Activated CD4-positive, alpha-beta T cell treated with anti-CD3 and anti-CD28 coated beads, Interleukin-2, amount 50 U/mL, for 1 hour (primary cell): ENCODE measurements at places on chromosomes 3 and 15.
A peak's percentile ranks its signal among the peaks of the same experiment; 100 is the strongest.

GRCh38 chr3:95134693-95135413, 1072.0 kb downstream of the NSUN3 start:
- no peak for DNase-seq

DNA sequence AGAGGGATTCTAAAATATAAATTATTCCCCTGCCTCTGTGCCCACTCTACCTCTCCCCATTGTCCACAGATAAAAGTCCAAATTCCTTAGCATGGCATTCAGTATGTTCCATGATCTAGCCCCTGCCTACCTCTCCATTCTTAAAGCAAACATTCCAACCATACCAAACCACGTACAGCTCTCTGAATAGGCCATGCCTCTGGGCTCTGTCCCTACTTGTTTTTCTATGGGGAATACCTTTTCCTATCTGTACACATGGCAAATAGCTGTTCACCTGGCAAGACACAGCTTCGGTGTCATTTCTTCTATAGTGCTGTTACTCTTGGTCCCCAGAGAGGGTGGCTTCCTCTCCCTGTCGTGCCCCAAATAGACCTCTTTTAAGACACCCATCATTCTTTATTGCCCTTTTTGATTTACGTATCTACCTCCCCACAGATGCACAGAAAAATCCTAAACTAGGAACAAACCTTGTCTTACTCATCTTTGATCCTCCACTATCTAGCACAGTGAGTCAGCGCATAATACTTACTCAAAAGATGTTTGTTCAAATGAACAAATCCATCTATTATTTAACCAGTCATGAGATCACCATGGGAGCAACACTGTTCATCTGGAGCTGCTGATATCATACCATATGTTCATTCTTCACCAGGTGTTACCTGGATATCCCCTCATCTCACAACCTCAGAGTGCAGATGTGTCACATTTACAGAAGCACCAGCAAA, 329.8 kb downstream of the THSD4 start:
- DNase-seq: no peak

- no peak for DNase-seq
These were observed 48.8 kb upstream of the SRGAP3 start for GRCh38 chr3:9298236-9298635.

GRCh38 chr3:155032918-155033317, 47.2 kb upstream of the MME start:
- DNase-seq: no peak

DNA sequence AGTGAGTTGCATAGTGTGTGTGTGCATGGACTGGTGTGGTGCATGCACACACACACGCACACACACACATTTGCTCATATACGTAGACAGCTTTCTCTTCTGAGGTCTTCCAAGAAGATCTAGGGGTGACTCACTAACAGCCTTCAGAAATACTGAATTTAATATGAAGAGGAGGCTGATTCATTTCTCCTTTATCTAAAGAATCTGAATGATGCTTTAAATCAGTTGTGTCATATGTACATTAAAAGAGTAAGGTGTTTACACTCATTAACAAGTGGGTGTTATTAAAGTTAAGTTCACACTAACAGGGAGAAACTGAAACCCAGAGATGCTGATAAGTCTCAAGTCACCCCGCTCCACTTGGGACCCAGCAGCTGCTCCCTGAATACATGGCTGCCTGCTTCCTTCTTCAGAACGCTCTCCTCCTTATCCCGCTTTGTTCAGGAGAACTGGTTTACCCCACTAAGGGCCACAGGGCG, 22.0 kb downstream of the TMPRSS7 start:
- no peak for DNase-seq

GRCh38 chr3:171274222-171274621, 186.0 kb downstream of the TNIK start:
- DNase-seq: no peak

DNA sequence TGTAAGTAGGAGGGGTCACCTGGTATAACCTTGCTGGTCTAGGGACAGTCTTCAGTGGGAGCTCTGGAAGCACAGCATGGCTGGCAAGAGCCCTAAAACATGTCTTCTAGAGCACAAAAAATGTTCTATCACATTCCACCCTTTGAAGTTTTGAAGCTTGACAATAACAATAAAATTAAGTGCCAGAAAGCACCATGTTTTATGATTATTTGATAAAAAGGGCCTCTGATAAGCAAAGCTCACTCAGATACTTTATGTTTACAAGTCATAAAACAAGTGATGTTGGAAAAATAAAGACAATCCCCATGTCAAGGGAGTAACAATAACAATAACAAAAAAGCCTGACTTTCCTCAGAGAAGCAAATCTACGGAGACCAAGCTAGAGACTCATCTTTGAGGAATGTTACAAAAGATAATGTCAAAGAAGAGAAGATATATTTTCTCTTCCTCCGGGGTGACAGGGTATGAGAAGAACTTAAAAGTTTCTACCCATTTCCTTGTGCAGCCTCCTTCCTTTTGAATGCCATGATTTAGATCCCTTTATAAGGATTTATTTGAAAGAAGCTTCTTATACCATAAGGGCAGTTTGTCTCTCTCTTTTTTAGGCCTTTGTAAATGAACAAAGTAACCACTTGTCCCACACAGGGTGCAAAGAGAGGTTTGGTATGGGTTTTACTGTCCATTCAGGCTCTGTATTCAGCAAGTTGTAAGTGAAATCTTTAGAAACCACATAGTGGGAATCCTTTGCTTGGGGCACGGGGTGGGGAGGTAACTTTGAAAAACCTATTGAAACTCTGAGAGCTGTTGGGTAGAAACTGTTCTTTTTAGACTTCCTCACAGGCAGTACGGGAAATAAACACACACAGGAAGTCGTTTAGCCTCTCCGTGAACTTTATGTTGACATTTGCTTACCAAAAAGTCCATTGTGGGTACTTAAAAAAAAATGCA, 109.6 kb upstream of the RBMS3 start:
- DNase-seq: no peak

DNA sequence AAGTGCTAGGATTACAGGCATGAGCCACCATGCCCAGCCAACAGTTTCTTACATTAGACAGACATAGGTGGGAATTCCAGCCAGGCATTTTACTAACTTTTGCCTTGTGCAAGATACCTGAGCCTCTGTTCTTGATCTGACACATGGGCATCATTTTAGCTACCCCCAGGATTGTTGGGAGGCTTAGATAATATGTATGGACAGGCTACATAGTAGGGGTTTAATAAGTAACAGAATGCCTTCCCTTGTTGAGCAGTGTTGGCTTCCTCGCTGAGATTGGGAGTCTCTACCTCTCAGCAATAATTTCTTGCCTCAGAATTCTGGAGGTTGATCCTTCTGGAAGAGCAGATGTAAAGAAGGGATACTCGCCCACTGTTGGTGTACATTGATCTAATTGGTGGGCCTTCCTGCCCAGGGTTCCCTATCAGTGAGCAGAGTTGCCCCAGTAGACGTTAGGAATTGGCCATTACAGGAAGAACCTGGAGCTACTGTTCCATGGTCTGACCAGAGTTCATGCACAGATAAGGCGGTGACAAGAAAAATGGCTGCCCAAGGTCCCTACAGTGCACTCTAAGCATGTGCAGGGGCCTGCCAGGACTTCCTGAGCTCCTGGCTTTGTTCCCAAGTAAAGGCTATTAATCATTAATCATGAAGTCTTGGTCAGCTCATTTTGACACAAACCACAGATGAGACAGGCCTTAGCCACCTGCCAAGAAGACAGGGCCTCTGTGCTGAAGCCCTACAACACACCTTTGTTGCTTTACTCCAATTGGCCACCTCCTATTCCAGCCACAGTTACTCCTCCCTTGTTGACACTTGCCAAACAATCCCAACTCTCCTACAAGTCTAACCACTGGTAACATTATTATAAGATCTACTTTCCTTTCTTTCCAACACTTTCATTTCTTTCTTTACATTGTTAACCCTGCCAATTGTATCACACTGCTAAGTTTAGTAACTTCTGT, 5.0 kb upstream of the IL17RE start:
- DNase-seq: no peak

GRCh38 chr3:157409516-157409915, 27.1 kb upstream of the PTX3 start:
- DNase-seq: no peak

GRCh38 chr15:68875377-68876116, 54.8 kb upstream of the SPESP1 start:
- DNase-seq: peak; percentile 94

- DNase-seq: no peak
These were observed 439.2 kb downstream of the MCTP2 start for GRCh38 chr15:94670438-94671034.

- no peak for DNase-seq
These were observed 51.2 kb upstream of the TNIK start for GRCh38 chr3:171511450-171511849.

DNA sequence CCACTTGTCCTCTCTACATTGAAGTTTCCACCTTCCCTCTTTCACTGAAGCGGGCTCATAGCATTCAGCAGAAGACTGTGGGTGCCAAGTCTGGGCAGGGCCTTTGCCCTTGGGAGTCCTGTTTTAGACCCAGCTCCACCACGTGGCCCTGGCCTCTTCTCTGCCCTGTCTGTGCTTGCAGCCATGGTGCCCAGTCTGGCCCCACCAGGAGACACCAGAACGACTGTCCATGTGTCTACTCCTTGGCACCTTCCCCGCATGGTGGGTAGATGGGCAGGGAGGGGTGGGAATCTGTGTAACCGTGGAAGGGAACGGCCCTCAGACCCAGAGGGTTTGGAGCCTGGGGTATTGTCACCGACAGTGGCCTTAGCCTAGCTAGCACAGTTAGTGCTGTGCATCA, 17.9 kb upstream of the EMC3 start:
- no peak for DNase-seq

DNA sequence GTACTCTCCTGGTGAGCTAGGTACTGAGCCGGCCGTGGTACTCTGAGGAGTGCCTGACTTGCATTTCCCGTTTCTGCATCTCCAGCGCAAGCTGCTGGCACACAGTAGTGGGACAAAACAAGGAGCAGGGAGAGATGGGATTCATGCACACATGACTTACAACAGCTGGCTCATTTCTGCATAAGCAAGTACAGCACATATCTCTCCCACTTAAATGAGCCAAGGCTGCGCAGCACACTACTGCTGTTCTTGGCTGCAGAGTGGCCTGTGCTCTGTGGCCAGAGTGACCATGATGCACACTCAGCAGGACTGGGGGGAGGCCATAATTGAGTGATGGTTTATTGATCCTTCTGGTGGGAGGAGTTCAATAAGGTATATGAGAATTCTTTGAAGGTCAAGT, 59.2 kb upstream of the ABHD17C start:
- no peak for DNase-seq

DNA sequence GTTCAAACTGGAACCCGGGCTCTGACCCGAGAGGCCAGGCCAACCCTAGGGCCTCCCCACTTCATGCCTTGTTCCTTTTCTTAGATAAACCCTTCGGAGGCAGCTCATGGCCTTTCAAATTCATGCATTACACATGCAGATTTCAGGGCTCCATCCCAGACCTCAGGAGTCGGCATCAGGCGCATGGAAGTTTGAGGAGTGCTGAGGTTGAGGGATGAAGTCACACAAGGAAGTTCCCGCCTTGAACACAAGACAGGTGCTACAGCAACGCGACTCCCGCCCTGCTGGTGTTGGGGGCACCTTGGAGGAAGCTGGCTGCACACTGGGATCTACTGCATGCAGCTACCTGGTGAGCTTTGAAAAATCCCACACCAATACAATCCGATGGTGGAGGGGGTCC, 245.2 kb upstream of the LYSMD4 start:
- DNase-seq: no peak

- DNase-seq: no peak
These were observed 138.1 kb upstream of the RAP2B start for GRCh38 chr3:153023896-153024295.

GRCh38 chr3:46900007-46900292, 22.4 kb downstream of the PTH1R start:
- no peak for DNase-seq

DNA sequence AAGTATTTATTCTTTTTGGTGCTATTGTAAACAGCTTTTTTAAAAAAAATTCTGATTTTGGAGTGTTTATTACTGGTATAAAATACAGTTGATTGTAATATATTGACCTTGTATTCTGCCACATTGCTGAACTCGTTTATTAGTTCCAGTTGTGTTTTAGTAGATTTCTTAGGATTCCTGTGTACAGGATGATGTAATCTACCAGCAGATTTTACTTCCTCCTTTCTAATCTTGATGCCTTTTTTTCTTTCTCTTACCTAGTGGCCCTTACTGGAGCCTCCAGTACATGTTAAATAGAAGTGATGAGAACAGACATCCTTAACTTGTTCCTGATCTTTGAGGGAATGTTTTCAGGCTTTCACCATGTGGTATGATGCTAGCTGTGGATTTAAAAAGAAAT, 70.4 kb upstream of the KY start:
- DNase-seq: no peak

GRCh38 chr15:85993116-85993515, 86.6 kb upstream of the AGBL1 start:
- DNase-seq: no peak

- no peak for DNase-seq
These were observed 137.7 kb downstream of the RAB11A start for GRCh38 chr15:66006986-66007385.

- no peak for DNase-seq
These were observed 24.4 kb upstream of the ABHD10 start for GRCh38 chr3:111954228-111954990.

DNA sequence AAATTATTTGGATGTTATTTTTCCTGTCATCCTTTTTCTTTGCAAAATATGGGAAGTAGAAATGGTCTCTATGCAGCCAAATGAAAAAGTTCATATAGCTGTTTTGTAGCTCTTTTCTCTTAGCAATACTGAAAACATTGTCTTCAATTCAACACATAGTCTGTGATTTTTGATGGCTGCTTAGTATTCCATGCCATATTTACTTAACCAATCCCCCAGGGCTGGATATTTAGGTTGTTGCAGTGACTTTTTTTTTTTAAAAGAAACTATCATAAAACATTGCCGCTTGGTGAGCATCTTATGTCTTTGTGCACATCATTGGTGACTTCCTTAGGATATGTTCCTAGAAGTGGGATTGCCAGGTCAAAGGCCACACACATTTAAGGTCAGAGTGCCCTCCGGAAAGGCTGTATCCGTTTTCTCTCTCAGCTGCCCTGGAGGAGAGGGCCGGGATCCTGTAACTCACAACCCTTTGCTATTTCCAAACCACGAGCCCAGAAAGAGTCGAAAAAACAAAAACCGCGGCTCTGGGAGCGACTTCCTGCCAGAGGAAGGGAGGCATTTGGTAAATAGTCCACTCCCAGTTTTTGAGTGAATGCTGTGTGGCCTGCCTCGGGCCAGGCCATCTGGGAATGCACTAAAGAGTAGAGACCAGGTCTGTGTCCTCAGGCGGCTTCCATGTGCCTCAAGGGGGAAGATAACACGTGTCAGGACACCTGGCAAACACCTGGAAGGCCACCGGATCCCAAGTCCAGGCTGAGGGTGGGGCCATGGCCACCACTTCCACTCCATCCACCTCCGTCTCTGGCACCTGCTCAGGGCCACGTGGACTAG, 41.9 kb downstream of the SMAD6 start:
- no peak for DNase-seq

DNA sequence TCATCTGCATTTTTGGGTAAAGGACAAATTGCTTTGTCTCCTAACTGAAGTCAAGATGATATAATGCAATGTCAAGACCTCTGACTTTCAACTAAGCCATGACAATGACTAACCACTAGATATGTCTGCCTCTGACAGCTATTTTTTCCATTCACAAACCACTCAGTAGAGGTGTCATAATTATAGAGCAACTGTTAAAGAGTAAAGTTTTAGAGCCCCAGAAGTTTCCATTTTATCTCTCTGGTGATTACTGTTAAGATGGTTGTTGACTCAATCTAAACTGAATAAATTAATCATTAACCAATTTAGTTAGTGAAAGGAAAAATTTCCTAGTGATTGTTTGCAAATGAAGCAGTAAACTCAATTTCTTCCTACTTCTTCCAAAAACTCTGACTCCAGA, 779.9 kb downstream of the GRM7 start:
- DNase-seq: no peak

GRCh38 chr3:182810574-182811268, 17.4 kb downstream of the ATP11B start:
- DNase-seq: no peak
